Body of pancreas (tissue), 4 donors: ENCODE measurements at places on chromosomes 5 and 9. TPM values are rescaled to one million over a fixed set of nuclear protein-coding genes. Genes with fewer than 3 reads are reported as not detected.

ADAMTSL1 gene
- 0.99 TPM for total RNA-seq

C9orf153 gene
- 7.6 TPM for total RNA-seq

DNA sequence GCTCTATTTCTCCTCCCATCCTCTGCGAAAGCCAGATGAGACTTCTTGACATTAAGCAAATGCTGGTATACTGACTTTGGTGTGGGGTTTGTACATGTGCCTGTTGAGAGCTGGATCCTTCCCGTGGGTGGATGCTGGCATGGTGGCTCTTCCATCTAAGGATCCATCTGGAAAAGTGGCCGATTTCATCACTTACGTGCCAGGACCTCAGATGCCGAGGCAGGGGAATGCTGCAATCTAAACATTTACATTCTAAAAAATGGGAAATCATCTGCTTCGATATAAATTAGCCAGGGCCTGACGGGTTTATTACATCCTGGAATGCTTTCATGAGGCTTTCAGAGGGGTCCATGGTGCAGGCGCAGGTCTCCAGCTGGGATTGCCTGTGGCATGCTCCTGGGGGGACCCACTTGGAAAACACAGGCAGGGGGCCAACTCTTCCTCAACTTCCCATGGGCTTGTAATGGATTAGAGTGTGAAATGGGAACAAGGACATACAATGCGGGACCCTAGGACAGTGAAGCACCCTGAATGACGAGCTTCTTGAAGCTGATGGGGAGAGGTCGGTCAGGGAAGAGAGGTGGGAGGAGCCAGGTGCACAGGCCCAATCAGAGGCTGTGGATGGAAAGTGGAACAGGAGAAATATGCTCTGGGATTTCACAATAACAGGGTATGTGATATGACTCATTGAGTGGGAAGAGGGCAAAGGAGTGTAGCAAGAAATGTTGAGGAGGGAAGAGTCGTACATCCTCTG is 105.5 kb upstream of the PITX1 start:
- H3K27ac ChIP-seq, result no peak overlapping the region
- no peaks in the 10 kb centered on the region for H3K36me3 ChIP-seq
- no peak for DNase-seq
- no peaks in the 10 kb centered on the region for H3K4me1 ChIP-seq

DNA sequence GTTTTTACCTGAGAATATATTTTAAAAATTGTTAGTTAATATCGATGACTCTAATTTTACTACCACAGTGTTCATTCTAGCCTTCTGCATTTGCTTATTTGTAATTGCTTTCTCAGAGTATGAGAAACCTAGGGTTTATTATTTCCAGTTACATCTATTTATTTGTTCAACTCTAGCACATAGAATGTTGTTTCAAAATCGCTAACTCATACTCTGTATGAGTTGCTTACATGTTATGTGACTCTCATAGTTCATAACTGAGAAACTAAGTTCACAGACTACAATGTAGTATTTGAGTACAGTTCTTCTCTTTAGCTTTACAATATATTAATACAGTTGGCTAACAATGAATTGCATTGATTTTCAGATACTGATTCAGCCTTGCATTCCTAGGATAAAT is 103.2 kb downstream of the MACROH2A1 start:
- H3K27me3 ChIP-seq, result no peaks in the 10 kb centered on the region
- no peak overlapping the region for H3K4me3 ChIP-seq
- no peaks in the 10 kb centered on the region for H3K36me3 ChIP-seq
- H3K4me1 ChIP-seq, result no peaks in the 10 kb centered on the region
- no peak overlapping the region for H3K27ac ChIP-seq
- DNase-seq, result no peak

MXD3 gene
- 13.2 TPM for total RNA-seq

DNA sequence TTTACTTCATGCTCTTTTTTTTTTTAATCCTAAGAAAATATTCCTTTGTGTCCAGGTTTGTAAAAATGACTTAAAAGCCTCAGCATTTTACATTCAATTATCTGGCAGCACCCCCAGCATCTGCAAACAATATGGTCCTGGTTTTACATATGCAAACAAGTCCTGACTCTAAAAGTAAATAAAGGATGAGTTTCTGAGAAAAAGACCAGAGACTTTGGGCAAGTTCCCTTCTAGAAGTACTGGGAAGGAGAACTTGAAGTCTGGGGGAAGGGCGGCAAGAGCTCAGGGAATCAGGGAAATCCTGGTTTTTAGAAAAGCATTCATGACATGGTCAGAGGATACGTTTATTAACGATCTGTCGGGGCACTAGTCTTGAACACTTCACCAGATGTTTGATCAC is 25.8 kb downstream of the COL23A1 start:
- no peak for DNase-seq
- no peak overlapping the region for H3K27ac ChIP-seq
- no peak overlapping the region for H3K4me3 ChIP-seq
- no peaks in the 10 kb centered on the region for H3K4me1 ChIP-seq
- no peaks in the 10 kb centered on the region for H3K36me3 ChIP-seq

DNA sequence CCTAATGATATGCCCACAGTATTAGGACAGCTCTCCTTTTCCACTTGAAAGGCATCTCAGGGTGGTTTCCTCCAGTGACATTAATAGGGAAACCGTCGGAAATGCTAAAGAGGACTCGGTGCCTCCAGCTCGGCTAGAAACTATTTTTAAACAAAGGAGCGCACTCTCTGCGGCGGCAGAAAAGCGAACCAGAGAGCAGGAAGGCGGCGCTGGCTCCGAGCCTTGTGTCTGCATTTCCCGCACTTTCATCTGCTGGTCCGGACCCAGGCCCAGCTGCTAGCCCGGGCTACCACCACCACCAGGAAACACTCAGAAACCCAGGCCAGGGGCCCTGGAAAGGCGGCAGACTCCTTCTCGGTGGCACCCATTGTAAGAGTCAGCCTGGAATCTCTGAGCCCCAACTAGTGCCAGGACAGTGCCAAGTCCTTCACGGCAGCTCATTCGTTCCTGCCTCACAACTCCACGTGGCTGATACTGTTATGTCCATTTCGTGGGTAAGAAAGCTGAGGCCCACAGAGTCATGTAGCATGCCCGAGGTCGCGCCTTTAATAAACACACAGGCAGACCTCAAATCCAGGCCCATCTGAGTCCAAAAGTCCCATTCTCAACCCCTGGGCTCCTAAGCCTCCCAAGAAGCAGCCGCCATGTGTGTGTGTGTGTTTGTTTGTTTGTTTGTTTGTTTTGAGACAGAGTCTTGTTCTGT is 73.9 kb downstream of the VAV2 start:
- no peak overlapping the region for H3K27ac ChIP-seq
- DNase-seq, result no peak
- no peak overlapping the region for H3K4me3 ChIP-seq
- peaks cover 51% of the 10 kb centered on the region for H3K4me1 ChIP-seq

DNA sequence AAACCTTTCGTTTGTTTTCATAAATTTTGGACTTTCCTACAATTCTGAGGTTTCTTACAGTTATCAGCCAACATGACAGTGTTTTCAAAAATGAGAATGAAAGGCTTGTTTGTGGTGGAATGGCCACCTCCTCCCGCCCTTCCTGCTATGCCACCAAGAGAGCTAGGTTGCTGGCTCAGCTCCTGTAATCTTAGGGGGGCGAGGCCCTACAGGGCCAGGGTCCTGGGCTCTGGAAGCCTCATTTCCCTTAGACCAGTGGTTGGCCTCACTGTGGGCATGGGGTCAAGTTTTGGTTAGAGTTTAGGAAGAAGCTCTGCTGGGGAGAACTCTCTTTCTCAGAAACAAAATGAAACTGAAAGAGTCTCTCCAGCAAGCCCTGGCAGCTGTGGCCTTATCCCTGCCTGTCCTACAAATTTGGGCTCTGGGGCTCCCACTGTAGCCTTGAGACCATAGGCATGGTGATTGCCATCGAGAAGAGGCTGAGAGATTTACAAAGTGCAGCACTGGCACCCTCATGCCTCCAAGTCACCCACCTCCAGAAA is 66.2 kb downstream of the IRX1 start:
- DNase-seq, result no peak
- no peaks in the 10 kb centered on the region for H3K4me1 ChIP-seq
- no peaks in the 10 kb centered on the region for H3K36me3 ChIP-seq
- no peak overlapping the region for H3K27ac ChIP-seq

NPR3 gene
- total RNA-seq, result 2.6 TPM

- DNase-seq, result peak; percentile 75
- H3K4me1 ChIP-seq, result peaks cover 91% of the 10 kb centered on the region
- H3K36me3 ChIP-seq, result no peaks in the 10 kb centered on the region
- H3K27ac ChIP-seq, result peak overlapping the region; percentile 98
These were observed 130.1 kb downstream of the C9orf50 start for GRCh38 chr9:129490583-129491486.

SPATA31C1 gene
- total RNA-seq, result not detected

DNA sequence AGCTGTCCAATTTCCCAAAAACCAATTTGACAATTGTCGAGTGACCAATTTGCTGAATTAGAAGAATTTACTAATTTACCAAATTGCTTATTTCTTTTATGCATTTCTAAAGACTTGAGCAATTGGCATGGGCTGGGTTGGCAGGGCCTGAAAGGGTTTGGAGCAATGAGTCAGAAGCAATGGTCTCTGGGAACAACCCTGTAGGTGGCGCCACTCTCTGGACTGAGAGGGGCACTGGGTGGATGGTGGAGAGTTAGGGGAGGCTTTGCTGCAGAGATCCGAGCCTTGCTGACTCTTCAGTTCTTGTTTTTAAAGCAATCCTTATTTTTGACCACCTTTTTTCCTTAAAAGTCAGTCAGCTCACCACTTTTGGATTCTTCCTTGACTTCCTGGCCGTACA is 71.5 kb upstream of the RPS23 start:
- H3K4me3 ChIP-seq, result no peak overlapping the region
- H3K4me1 ChIP-seq, result peaks cover 11% of the 10 kb centered on the region
- no peaks in the 10 kb centered on the region for H3K27me3 ChIP-seq
- H3K36me3 ChIP-seq, result no peaks in the 10 kb centered on the region
- DNase-seq, result no peak

SH3TC2 gene
- total RNA-seq, result 0.33 TPM

- H3K27me3 ChIP-seq, result no peaks in the 10 kb centered on the region
- H3K36me3 ChIP-seq, result no peaks in the 10 kb centered on the region
- H3K27ac ChIP-seq, result no peak overlapping the region
- H3K4me1 ChIP-seq, result peaks cover 16% of the 10 kb centered on the region
These were observed 285.0 kb downstream of the EFNA5 start for GRCh38 chr5:107385708-107386107.

DNA sequence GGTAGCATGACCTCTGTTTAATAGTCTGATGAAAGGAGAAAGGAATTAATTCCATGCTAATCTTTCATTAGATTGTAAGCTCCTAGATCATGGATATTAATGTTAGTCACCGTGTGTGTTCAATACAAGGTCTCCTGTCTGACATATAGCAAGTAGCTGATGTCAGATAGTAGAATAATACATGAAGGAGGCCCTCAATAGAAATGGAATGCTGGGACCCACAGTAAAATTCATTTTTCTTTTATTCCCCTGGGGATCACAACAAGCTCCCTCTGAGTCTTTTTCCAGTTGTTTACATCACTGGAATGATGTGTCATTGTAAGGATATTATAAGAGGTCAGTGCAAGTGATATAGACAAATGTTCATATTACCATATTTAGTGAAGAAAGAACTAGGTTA is 240.3 kb upstream of the TRPC7 start:
- no peaks in the 10 kb centered on the region for H3K36me3 ChIP-seq
- no peak for DNase-seq
- H3K27ac ChIP-seq, result no peak overlapping the region
- no peaks in the 10 kb centered on the region for H3K4me1 ChIP-seq
- H3K4me3 ChIP-seq, result no peak overlapping the region

DNA sequence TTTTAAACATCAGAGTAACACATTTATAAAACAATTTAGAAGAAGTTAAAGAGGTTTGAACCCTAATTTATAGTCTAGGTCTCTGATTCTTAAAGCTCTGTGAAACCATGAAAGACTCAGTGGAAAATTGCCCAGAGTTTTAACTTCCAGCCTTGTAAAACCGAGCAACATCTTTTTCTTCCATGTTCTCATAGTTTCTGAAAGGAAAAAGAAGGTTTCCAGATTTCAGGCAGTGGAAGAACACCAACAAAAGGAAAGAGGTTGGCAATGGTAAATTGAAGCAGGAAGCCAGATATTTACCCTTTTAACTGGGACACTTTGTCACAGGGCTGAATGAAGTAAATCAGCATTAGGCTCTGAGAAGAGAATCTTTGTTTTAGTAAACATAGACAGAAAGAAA is 1999.3 kb downstream of the MAT2B start:
- DNase-seq, result no peak
- no peaks in the 10 kb centered on the region for H3K36me3 ChIP-seq
- H3K4me1 ChIP-seq, result no peaks in the 10 kb centered on the region
- H3K27ac ChIP-seq, result no peak overlapping the region

DNA sequence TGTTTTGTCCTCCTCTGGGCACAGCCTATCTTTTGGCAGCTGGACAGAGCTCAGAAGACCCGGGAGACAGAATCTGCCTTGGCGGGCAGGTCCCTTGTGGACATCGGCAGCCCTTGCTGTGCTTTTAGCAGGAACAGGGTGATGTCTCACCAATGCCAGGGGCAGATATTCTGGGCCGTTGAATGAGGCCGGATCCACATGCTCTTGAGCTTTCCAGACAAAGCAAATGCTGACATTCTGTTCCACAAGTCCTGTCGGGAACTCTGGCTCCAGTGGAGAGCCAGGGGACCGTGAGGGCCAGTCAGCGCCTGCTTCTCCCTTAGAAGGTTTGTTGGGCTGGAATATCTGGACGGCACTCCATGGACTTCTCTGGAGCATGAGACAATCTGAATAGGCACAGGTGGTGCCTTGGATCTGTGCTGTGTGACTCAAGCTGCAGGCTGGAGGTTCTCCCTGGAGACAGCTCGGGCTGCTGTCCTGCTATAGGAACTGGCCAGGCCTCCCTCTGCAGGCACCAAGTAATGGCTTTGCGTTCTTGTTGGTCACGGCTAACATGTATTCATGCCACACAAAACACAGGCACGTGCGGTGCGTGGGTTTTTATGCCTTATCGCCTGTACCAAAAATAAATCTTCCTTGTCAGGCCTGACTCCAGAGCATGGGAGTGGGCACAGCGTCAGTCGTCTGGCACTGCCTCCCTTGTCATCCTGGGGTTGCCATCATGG is 80.3 kb downstream of the GADD45G start:
- H3K4me3 ChIP-seq, result no peak overlapping the region
- no peaks in the 10 kb centered on the region for H3K36me3 ChIP-seq
- peak overlapping the region; percentile 95 for H3K27ac ChIP-seq
- DNase-seq, result peak; percentile 89

- no peaks in the 10 kb centered on the region for H3K4me1 ChIP-seq
- DNase-seq, result peak; percentile 73
- H3K4me3 ChIP-seq, result no peak overlapping the region
- H3K27me3 ChIP-seq, result no peaks in the 10 kb centered on the region
- no peak overlapping the region for H3K27ac ChIP-seq
- no peaks in the 10 kb centered on the region for H3K36me3 ChIP-seq
These were observed 51.1 kb upstream of the ORM1 start for GRCh38 chr9:114271556-114272510.

NUP155 gene
- total RNA-seq, result 10.6 TPM

ENG gene
- total RNA-seq, result 26.7 TPM

GRCh38 chr5:106174903-106175302 is 1495.8 kb downstream of the EFNA5 start:
- H3K27me3 ChIP-seq, result no peaks in the 10 kb centered on the region
- H3K36me3 ChIP-seq, result no peaks in the 10 kb centered on the region
- no peak for DNase-seq
